ENCODE measurements at places on chromosomes 4 and X.
A peak's percentile ranks its signal among the peaks of the same experiment; 100 is the strongest.

- DNase-seq = no peak
Measured at GRCh38 chr4:163755013-163755412, 260.5 kb downstream of the TMA16 start.

DNA sequence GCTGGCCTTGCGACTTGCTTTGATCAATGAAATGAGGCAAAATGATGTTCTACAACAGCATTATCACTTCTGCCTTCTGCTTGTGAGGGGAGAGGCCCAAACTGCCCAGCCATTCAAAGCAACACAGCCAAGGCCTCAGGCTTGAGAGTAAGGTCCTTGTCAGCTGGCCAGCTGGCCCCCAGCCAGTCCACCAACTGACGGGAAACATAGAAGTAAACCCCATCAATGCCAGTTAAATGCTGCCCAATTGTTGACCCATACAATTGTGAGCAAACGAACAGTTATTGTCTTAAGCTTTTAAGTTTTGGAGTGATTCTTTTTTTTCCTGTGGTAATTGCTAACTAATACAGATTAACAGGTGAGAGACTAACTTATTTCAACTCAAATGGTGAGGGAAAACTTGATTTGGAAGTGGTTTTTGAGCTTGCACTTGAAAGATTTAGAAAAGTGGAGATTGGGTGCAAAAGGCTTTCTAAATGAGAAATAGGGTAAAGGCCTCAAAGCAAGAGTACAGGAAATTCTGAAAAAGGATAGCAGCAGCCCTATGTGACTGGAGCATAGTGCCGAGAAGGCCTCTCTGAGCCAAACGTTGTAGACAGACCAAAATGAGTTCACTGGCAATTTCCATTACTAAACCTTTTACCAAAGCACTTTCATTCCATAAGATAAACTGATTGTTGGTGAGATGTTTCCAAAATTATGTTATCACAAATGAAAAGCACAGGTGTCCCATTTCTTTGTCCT is 66.9 kb downstream of the ARHGEF38 start:
- no peak for DNase-seq

- no peak for DNase-seq
Measured at GRCh38 chr4:133866328-133866699, 335.3 kb downstream of the PABPC4L start.

DNA sequence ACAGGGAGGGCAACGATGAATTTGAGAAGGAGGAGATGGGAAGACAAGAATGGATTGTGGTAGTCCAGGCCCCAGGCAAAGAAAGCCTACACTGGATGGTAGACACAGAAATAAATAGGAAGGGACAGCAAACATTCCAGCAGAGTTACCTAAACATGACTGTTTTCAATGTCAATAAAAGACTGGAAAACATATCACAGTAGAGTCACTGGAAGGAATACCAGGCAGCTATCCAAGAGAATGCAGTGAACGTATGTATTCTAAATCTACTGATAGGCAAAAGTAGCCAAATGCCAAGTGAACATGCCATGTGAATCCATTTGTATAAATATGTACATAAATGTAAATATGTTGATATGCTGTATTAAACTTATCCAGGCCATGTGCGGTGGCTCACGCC is 183.0 kb downstream of the PALLD start:
- DNase-seq = no peak

- DNase-seq = no peak
Measured at GRCh38 chr4:78323439-78323838, 228.1 kb upstream of the ANXA3 start.

- no peak for DNase-seq
Measured at GRCh38 chr4:154086247-154086646, 297.4 kb upstream of the SFRP2 start.

DNA sequence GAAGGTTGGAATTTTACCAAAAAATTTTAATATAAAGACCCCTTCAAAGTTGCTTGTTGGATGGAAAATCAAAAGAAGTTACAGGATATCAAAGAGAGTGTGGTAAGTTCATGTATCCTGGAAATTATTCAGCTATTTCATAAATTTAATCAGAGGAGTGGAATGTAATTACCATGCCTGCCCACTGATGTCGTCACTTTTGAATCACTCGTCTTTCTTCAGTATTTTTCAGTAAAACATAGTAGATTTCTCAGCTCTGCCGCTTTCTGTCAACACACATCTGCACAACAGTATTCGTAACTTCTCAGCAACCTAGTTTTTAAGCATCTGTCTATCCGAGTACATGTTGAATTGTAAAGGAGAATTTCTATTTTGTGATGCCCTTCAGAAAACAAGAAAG is 2163.0 kb upstream of the AGA start:
- no peak for DNase-seq

GRCh38 chrX:154094833-154095232 is 2.7 kb downstream of the MECP2 start:
- no peak for DNase-seq

DNA sequence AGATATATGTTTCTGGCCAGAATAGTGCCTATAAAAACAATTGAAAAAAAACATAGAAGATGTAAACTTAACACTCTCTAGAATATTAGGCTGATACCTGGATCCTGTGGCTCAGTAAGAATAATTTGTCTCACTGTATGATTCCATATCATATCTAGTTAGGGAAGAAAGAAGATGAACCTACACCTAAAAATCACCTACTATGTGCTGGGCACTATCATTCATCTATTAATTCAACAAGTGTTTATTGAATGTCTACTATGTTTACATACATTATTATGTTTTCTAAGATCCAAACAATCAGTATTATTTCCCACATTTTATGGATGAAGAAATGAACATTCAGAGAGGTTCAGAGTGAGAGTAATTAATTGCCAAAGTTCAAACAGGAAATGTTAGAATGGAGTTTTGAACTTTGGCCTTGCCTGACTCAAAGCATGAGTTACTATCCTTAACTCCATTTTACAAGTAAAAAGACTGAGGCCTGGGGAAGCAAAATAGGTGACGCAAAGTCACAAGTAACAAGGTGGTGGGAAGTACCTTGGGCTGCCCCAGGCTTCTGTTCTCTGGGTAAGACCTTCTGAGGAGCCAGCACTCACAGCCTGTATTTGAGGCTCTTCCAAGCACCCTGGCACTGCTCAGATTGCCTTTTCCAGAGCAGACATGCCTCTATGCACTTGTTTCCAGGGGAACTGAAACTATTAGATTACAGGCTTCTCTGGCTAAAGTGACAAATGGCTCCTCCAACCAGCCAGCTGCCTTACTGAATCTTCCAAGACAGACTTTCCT is 111.1 kb upstream of the ACSL4 start:
- no peak for DNase-seq

DNA sequence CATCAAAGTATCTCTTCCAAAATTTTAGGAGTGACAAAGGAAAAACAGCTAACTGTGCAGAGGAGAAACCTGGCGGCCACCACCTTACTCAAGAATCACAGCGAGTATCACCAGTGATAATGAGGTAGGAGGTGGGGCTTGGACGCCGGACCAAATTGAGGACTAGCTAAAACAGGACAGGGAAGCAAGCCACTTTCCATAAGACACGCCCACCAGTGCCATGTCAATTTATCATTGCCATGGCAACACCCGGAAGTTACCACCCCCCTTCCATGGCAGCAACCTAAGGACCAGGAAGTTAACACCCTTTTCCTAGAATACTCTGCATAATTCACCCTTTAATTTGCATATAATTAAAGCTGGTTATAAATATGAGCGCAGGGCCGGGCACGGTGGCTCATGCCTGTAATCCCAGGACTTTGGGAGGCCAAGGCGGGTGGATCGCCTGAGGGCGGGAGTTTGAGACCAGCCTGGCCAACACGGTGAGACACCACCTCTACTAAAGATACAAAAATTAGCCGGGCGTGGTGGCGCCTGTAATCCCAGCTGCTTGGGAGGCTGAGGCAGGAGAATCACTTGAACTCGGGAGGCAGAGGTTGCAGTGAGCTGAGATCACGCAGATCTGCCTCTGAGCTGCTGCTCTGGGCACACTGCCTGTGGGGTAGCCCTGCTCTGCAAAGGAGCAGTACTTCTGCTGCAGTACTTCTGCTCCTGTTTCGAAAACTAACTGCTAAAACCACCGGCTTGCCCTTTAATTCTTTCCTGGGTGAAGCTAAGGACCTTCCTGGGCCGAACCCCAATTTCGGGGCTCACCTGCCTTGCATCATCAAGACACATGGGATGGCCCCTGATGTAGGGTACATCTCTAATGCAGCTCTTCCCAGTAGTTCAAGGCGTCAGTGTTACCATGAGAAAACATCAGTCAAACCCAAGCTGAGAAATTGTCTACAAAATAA is 116.7 kb downstream of the HMX1 start:
- DNase-seq = no peak

GRCh38 chr4:94576210-94576609 is 124.5 kb downstream of the PDLIM5 start:
- DNase-seq = no peak

DNA sequence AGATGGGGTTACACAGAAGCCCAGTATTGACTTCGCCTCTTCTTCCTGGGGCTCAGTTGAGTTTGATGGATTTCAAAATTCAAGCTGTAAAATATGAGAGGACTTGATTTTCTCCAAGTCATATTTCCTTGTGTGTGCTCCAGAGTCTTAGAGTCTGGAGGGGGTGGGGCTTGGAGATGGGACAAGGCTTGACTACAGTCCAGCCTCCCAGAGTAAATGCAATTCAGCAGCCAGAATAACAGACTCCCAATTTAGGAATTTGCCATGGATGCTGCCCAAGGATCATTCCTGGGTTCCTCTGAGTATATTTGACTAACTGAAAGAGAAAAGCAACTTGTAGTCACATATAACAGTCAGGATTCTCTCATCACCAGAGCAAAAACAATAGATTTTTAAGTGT is 53.7 kb upstream of the RBPJ start:
- no peak for DNase-seq

DNA sequence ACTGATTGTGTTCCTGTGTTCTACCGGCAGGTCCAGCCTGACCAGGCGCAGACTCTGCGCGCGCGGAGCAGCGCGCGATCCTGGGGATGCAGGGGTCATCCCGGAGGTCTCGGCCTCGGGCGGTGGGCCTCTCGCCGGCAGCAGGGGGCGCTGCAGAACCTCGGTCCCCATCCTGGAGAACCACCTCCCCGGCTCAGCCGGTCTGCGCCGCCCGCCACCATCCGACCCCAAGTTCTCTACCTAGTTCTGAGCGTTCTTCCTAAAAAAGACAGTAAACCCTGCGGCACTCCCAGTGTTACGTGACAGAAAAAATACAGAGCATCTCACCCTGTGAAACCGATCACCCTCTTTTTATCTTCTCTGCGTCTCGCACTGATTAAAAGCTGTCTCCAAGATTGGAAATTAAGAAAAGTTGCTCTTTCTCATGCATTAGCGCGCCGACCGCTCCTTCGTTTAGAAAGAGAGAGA is 1.6 kb downstream of the TRPC3 start:
- DNase-seq = peak; percentile 64

- no peak for DNase-seq
Measured at GRCh38 chr4:128310266-128310697, 22.7 kb upstream of the PGRMC2 start.

GRCh38 chr4:148295642-148296041 is 146.6 kb downstream of the NR3C2 start:
- DNase-seq = no peak

DNA sequence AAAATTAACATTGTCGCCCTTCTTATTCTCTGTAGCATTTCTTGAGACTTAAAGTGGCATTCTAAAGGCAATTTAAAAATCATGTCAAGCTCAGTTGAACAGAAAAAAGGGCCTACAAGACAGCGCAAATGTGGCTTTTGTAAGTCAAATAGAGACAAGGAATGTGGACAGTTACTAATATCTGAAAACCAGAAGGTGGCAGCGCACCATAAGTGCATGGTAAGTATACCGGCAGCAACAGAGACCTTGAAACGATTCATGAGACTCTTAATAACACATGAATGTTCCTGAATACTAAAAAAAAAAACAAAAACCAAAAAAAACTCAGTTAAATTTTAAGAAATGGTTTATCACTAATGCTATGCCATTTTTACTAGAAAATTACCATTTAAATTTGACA is 82.4 kb upstream of the HPRT1 start:
- no peak for DNase-seq

DNA sequence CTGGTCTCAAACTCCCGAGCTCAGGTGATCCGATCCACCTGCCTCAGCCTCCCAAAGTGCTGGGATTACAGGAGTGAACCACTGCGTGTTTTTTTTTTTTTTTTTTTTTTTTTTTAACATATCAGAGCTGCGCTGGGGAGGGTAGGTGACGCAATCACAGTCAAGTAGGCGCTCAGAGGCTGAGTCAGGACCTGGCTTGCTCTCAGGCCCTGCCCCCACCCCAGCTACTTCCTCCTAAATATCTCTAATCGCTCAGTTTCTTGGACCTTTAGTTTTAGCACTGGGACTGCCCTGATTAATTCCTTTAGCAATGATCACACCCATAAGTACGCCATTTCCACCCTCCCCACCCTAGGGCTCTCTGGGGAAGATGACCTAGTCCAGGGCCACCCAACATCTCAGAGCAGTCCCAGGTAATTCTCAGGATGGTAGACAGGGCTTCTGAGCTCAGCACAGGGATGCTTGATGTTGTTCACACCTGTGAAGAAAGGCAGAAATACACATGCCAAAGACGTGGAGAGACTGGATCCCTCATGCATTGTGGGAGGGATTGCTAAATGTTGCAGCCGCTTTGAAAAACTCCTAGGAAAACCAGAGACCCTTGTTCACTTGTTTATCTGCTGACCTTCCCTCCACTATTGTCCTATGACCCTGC is 50.2 kb downstream of the DDX3X start:
- peak; percentile 60 for DNase-seq

DNA sequence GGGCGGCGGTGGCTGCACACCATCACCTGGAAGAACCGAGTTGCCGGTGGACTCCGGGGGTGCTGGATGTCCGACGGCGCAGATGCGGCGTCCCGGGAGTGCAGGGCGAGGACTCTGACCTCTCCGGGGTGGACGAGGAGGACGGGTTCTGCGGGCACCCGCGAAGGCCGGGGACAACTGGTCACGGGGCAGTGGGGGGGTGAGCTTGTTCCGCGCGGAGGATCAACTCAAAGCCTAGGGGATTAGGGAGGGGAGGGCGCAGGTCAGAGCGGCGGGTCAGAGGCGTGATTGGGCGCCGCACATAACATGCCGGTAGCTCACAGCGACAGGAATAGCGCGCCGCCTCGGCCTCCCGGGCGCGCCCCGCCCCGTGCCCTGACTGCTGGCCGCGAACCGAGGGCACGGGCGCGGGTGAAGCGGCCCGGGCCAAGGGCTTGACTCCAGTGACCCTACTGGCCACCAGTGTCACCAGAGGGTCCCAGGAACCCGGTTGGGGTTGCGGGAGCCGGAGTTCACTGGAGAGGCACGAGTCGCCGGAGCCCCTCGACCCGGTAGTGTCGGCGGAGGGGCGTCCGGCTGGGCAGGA is at the start of gene KLHL34:
Gene KLHL34 (minus strand): TSS at position 179 of the 586 bp plus-strand sequence. CDS start 542 bp downstream, outside the sequence.
- no peak for DNase-seq

DNA sequence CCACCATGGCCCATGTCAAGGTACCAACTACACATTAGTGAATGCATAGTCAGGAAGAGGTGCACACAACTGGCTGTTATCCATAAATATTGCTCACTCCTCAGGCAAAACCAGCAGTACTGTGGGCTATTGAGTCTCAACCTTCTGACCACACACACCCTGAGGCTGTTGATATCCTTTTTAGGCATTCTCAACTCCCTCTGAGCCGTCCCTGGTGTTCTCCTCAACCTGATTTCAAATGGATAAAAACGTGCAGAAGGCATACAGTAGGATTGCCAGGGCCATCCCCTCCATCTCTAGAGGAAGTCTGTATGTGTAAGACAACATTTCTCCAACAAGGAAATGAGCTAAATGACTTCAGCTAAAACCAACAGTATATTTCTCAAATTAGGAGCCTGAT is 98.7 kb upstream of the KLHL13 start:
- DNase-seq = no peak

Measured in T follicular helper cell (primary cell).